ENCODE measurements at places on chromosomes 11 and 22. TPM values are rescaled to one million over a fixed set of nuclear protein-coding genes. Genes with fewer than 3 reads are reported as not detected.

The MICALL1 gene
- 34.9 TPM for total RNA-seq

The ASCL2 gene
- total RNA-seq: 3.0 TPM

The TSGA10IP gene
- not detected for total RNA-seq

DNA sequence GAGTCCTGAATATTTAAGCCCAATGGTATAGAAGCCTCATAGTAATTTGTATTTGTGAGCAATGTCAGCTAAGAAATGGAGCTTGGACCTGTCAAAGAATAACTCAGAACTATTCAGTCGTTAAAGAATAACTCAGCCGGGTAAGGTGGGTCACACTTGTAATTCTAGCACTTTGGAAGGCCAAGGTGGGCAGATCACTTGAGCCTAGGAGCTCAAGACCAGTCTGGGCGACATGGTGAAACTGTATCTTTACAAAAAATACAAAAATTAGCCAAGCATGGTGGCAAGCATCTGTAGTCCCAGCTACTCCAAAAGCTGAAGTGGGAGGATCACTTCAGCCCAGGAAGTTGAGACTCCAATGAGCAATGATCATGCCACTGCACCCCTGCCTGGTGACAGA, 1526.5 kb downstream of the LRRC4C start:
- no peak for DNase-seq

GRCh38 chr11:17353821-17354600, 2.4 kb downstream of the NCR3LG1 start:
- no peak for DNase-seq

All from body of pancreas (tissue), 4 donors.